ENCODE measurements at places on chromosomes 11 and 22.

GRCh38 chr11:11806586-11806985 is 35.2 kb upstream of the USP47 start:
- no peak for DNase-seq

GRCh38 chr11:83004746-83005556 is 66.7 kb downstream of the RAB30 start:
- no peak for DNase-seq

DNA sequence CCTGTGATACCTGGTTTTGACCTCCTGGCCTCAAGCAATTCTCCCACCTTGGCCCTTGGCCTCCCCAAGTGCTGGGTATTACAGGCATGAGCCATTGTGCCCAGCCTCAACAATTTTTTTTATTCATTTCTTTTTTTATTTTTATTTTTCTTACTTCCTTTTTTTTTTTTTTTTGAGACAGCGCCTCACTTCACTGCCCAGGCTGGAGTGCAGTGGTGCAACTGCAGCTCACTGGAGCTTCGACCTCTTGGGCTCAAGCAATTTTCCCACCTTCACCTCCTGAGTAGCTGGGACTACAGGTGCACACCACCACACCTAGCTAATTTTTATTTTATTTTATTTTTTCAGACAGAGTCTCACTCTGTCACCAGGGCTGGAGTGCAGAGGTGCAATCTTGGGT is 25.5 kb upstream of the CECR2 start:
- DNase-seq, result no peak

- DNase-seq, result no peak
Measured at GRCh38 chr11:75919525-75919924, 104.5 kb downstream of the UVRAG start.

- peak; percentile 33 for DNase-seq
Measured at GRCh38 chr11:58629857-58630256, 7.4 kb downstream of the CNTF start.

DNA sequence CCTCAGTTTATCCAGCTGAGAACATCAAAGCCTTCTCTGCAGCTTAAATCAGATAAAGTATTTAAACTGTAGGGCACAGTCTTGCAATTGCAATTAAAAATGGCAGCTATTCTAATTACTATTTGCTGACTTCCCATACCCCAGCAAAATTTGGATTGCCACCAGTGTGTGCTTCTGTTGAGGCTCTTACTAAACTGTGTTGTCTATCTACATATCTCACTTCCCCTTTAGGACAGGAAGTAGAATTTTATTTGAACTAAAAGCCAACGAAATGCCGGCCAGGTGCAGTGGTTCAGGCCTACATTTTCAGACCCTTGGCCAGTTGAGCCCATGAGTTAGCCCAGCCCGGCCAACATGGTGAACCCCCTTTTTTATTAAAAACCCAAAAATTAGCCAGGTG is 7.1 kb downstream of the SAA4 start:
- no peak for DNase-seq

DNA sequence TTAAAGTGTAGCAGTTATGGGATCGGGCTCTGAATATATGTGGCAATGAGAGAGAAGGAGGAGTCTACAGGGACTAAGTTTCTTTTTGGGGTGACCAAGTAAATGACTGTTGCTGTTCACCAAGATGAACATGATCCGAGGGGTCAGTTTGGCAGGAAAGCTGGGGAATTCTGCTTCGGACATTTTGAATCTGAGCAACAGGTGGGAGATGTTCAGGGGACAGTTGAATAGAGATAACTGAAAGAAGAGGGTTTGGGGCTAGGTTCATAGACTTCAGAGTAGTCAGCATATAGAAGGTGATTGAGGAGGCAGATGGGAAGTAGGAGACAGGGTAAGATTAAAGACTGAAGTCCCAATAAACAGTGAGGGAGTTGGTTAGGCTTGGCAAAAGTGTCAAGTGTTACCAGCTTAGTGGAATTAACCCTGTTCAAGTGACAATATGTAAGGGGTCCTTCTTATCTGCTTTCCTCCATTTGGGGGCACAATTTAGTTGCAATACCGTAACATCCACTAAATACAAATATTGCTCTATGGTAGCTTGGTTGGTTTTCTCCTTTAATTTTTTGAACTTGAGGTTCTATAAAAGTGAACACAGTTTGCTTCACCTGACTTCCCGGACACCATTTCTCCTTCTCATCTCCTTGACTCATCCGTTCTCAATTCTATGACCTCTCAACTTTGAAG is 2.9 kb upstream of the ENTHD1 start:
- DNase-seq, result no peak

Measured in NCI-H526 treated with DMSO at 0.1 percent for 48 hours (cell line).